Smooth muscle cell of the brain vasculature (primary cell): ENCODE measurements at places on chromosomes 7 and 10.

GRCh38 chr10:101920546-101920945 is 76.9 kb upstream of the KCNIP2 start:
- no peak for DNase-seq

GRCh38 chr7:129859183-129859582 is 93.6 kb downstream of the UBE2H start:
- no peak for DNase-seq

DNA sequence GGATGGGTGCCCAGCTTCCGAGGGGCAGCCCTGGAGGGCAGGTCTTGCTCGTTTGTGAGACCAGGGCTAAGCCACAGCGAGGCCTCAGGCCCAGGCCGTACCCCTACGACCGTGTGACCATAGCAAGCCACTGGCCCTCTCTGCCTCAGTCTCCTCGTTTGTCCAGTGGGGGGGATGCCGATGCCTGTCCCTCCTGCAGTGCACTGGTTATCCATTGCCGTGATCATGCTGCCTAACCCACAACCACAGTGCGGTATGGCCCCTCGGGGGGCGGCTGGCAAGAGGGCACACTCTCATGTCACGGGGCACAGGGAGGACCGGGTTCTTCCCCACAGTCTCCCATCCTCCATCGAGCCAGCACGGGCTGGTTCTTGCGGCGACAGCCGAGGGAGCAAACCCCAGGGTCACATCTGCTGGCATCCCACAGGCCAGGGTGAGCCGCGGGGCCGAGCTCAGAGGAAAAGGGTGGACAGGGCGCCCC is 80.5 kb downstream of the ELFN1 start:
- DNase-seq: no peak

GRCh38 chr7:80151274-80151665 is 16.6 kb downstream of the GNAI1 start:
- no peak for DNase-seq

- no peak for DNase-seq
These were observed 509.9 kb downstream of the PARD3 start for GRCh38 chr10:34305189-34305588.

GRCh38 chr10:11154849-11155498 is 137.3 kb downstream of the CELF2 start:
- no peak for DNase-seq

- no peak for DNase-seq
These were observed 31.5 kb downstream of the PRKAR2B start for GRCh38 chr7:107075863-107076574.
